Naive thymus-derived CD8-positive, alpha-beta T cell (primary cell): ENCODE measurements at places on chromosomes 16 and 17. TPM values are rescaled to one million over a fixed set of nuclear protein-coding genes. Genes with fewer than 3 reads are reported as not detected.

SLC5A10 gene
- not detected for total RNA-seq

KCNJ16 gene
- not detected for total RNA-seq

TUBG2 gene
- 22.1 TPM for total RNA-seq

CBLN1 gene
- total RNA-seq, result not detected

PRCD gene
- total RNA-seq, result 4.0 TPM
